Left renal pelvis (tissue), 4 donors: ENCODE measurements at places on chromosomes 7 and 10. TPM values are rescaled to one million over a fixed set of nuclear protein-coding genes. Genes with fewer than 3 reads are reported as not detected.

- DNase-seq: no peak
Measured at GRCh38 chr10:74419958-74420375, 268.9 kb downstream of the ADK start.

- no peak for DNase-seq
Measured at GRCh38 chr7:138352570-138353461, 107.2 kb upstream of the TRIM24 start.

GRCh38 chr7:148697256-148698006 lies 1.3 kb upstream of the CUL1 start:
- no peak for DNase-seq

DNA sequence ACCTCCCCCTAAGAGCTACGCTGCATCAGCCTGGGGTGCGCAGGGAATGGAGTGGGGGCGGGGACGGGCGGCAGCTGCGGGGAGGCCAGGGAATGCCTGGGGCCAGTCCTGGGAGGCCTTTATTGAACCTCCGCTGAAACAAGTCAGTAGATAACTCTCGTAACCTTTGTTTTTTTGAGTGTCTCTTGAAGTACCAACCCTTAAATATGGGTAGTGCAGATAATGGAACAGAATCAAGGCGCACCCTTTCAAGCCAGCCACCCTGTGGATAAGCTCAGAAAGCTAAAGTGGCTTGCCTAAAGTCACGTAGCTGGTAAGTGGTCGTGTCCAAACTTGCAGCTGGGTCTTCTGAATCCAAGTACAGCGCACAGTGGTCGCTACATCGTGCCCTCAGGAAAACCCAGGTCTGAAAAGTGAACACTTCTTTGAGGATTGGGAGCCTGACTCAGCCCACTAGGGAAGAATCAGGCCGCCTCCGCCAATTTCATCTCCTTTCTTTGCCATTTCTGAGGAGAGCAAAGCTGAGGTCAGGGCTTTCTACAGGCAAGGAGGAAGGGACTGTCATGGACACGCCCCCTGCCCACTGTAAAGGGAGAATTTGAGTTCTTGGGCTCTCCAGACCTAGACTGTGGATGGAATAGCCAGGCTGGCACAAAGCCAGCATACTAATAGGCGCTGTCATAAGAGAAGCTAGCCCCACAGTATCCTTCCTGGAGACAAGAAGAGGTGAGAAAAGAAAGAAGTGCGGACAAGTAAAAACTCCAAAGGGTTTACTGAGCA lies 3.2 kb upstream of the EGR2 start:
- no peak for DNase-seq

DNA sequence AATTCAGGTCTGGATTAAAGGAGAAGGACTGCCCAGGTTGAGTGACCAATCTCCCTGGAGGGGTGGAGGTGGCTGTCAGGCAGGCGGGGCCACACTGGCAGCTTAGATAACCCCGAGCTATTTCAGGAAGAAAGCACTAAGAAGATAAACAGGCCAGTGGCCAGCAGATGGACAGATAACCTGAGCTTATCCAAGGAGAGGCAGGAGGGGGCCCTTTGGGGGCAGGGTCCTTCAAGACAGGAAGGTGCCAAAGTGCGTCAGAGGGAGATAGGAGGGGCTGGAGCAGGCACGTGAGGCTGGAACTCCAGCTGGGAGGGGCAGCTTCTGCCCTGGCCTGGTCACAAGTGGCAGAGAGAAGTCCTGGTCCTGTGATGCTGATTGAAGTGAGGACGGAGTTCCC lies 29.8 kb upstream of the PODXL start:
- no peak for DNase-seq

GRCh38 chr7:21671859-21672258 lies 129.0 kb downstream of the DNAH11 start:
- no peak for DNase-seq

GRCh38 chr10:116838143-116838725 lies 11.1 kb upstream of the ENO4 start:
- DNase-seq: no peak

PNLIP gene
- polyA plus RNA-seq: not detected

HTR7 gene
- 0.23 TPM for polyA plus RNA-seq

DNA sequence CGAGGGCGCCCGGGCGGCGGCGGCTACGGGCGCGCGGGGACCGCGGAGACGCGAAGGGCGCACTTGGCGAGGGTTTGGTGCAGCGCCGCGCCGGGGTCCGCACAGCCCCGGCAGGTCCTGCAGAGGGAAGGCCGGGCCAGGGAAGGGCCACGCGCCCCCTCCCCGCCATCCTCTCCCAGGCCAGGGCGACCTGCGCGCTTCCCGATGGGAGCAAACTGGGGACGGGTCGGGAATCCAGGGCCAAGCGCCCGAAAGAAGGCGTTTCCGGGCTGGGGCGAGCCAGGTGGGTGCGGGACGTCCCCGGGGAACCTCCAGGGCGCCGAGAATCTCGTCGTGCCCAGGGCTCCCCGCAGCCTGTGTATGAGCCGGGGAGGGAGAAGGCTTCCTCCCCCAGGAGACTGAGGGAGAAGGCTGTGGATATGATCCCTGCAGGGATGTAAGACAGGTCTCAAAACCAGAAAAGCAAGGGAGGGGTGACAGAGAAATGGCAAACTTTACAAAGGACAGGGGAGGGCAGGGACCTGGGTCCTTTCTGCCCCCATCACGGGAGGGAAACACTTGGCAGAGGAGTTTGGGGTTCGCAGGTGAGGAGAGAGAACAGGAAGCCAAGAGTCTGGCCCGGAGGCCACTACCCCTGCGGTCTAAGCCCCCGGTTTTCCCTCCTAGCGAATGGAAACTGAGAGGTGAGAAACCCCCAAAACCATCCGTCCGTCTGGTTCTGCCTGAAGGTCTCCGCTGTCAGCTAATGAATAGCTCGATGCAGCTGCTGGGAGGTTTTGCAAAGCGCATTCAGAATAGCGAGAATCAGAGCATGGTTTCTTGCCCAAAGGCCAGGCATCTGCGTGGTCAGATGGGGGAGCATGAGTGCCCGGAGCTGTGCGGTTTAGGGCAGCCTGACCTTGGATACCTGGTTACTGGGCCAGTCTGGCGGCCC lies 674 bp downstream of the AMZ1 start:
- no peak for DNase-seq
